ENCODE measurements at places on chromosomes 11 and 22.

- no peak for DNase-seq
These were observed 91.9 kb downstream of the WT1 start for GRCh38 chr11:32343325-32344008.

DNA sequence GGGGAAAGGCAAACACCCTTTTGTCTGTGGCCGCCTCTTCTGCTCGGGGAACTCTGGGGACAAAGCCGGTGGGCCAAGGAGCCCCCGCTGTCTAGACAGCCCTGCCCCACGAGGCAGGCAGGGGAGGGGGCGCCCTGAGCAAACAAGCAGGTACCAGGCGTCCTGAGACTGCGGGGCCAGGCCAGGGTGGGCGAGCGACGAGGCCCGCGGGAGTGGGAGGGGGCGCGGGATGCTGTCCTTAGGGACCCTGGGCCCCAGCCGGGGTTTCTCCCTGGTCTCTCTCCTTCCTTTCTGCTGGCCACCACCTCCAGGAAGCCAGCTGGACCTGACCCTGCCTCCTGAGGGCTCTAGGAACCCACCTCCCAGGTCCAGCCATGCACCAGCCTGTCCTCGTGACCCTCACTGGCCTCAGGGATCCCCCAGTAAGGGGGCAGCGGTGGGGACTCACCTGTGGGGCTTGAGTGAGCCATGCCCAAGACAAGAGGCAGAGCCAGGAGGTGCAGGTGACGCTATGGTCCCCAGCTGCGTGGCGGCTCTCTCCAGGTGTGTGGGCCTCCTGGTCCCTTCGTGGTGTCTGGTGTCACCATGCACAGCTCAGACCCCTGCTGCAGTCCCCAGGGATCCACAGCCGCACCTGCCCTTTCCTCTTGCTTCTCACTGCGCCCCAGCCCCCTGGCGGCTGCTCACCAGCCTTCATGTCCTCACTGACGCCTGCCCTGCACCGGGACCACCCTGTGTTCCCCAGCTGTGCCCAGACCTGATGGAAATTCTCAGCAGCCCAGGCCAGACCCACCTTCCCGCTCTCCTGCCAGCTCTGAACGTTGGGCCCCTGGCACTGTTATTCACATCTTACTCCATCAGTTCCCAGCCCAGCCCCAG is 26.5 kb upstream of the MUC5AC start:
- no peak for DNase-seq

- no peak for DNase-seq
These were observed at the start of gene CHADL for GRCh38 chr22:41240377-41241132. Gene CHADL (minus strand): TSS chr22:41240931. CDS start chr22:41240881, 50 bp downstream.

DNA sequence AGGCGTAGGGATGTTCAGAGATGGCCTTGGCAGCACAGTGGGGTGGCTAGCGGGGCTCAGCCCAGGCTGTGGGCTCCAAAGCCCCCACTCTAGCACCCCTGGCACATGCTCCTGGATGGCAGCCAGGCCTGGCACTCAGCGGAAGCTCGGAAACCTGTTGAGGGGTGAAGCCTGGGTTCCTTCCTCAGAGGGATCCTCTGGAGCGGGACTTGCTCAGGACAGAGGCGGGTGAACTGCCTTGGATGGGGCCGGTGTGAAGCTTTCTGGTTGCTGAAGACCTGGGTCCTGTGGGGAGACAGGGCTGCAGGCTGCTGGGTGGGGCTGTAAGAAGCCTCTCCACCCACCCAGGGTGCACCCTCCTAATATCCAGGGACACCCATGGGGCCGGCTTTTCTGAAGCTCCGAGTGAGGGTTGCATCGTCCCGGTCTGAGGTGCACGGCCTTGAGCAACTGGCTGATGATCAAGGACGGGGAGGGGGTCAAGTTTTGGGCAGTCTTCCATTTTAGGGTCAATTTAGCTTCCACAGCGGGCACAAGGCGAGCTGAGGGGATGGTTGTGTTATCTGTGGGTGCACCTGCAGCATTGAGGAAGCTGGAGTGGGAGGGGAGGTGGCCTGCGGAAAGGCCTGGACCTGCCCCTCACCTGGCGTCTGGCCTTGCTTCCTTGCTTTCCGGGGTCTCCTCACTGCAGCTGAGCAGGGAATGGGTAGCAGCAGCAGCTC is 5.2 kb downstream of the MRGPRE start:
- no peak for DNase-seq

- DNase-seq, result no peak
These were observed 543.9 kb downstream of the MIAT start for GRCh38 chr22:27201276-27201675.

- no peak for DNase-seq
These were observed 231.3 kb upstream of the B3GAT1 start for GRCh38 chr11:134643115-134644012.

DNA sequence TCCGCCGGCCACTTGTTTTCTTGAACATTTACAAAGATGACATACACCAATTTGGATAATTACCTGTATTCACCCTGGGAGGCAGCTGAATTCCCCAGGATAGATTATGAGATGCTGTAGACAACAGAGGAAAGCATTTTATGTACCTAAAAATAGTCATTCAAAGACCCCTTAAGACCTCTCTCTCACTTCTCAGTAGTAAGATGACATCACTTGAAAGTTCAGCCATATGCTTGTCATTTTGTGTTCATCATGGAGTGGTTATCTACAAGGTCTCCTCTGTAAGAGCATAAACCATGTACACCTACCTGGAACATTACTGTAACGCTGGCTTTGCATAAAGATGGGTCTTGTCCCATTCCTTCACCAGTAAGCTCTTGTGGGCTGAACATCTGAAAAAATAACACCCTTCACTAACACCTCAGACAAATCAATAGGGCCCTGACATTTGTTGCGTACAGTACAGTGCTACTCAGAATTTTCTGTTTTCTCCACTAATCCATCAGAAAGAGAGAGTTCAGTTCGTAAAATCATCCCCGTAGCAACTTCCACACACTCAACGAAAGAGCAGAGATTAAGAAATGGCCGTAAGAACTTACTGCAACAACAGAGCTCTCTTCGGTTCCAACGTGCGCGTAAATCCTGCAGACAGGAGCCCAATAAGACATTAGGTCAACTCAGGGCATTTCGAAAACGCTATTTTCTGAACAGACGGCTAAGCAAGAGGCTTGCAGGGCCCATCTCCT is 15.6 kb upstream of the WDR74 start:
- no peak for DNase-seq

DNA sequence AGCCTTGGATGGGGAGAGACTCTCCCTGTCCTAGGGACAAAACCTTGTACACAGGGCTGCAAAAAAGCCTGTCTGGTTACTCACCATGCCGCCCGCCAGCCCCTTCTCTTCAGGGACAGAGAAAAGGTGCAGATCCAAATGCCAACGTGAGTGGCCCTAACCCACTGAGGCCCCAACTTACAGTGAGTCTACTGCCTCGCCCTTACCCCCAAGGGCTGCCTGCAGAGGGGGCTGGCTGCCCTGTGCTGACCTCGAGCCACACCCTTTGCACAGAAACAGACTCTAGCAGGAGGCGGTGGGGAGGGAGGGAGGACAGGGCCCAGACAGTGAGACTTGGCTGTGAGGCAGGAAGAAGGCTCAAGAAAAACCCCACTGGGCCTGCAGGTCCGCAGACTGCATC is 13.6 kb upstream of the CHST1 start:
- no peak for DNase-seq

- no peak for DNase-seq
These were observed 48.7 kb downstream of the OTOG start for GRCh38 chr11:17595526-17596309.

DNA sequence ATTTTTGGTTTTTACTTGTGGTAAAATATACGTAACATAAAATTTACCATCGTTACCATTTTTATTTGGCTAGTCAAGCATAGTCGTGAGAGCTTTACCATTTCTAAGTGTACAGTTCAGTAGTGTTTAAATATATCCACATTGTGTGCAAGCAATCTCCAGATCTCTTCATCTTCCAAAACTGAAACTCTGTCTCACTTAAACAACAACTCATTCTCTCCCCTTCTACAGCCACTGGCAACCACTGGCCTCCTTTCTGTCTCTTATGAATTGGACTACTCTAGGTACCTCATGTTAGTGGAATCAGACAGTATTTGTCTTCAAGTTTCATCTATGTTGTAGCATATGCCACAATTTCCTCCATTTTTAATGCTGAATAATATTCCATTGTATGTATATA is 37.4 kb downstream of the SMC1B start:
- no peak for DNase-seq

- DNase-seq, result no peak
These were observed 96.8 kb downstream of the WNT7B start for GRCh38 chr22:45880091-45880715.

DNA sequence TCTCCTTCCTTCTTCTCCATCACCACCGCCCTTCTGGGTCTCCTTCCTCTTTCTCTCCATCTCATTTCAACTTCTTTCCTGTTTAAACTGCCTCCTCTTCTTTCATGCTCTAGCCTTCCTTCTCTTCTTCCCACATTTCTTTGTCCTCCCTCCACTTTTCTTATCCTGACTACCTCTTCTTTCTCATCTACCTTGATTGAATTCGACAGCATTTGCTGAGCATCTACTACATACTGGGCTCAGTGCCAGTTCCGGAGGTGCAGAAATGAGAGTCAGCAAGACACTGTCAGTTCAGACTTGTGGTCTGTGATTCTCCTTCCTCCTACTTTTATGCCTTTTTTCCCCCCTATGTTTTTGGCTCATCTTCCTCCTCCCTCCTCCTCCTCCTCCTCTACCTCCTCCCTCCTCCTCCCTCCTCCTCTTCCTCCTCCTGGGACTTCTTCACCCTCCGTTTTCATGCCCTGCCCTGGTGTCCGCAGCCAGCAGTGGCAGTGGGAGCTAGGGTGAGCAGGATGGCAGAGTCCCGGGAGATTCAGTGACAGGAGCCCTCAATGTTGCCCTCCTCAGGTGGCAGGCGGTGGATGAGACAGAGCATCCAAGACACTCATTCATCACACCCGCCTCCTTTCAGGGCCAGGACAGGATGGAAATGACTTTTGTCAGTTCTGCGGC is 146.0 kb upstream of the SEZ6L start:
- no peak for DNase-seq

DNA sequence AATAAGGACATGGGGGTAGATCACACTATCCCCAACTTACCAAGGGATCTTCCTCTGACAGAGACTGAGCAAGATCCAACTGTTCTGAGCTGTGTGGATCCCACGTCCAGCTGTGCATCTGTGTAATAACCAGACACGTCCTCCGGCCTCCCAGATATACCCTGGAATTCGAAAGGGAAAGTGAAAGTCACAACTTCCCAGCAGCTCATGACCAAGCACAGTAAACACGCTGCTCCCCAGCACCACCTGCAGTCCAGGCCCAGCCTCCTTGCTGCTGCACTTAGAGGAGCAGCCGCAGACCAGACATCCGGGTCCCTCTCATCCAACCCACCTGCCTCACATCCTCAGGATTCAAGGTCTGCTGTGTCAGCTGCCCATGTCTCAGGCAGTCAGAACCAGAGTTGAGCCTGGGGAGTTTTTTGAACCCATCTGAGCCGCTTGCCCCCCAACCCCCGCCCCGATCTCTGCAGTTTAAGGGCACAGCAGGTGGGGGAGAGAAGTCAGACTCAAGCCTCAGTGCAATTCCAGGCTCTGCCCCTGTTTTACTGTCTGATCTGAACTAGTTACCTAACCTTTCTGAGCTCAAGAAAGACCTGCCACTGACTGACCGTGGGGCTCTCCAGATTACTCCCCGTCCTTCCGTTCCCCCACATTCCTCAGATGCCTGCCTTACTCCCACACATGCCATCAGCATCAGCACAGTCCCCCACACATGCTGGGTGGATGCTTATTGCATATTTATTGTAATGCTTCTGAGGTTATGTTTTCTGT is at the start of gene APOL2:
APOL2 (minus strand) TSS at position 127 of the 771 bp plus-strand sequence. CDS start 6,365 bp downstream, outside the sequence.
- peak; percentile 71 for DNase-seq

- no peak for DNase-seq
These were observed 13.5 kb downstream of the TXN2 start for GRCh38 chr22:36467946-36468345.

GRCh38 chr11:93585758-93586157 is 42.6 kb upstream of the SMCO4 start:
- no peak for DNase-seq

GRCh38 chr11:65329944-65330403 is 3.7 kb upstream of the DPF2 start:
- DNase-seq, result peak; percentile 84

DNA sequence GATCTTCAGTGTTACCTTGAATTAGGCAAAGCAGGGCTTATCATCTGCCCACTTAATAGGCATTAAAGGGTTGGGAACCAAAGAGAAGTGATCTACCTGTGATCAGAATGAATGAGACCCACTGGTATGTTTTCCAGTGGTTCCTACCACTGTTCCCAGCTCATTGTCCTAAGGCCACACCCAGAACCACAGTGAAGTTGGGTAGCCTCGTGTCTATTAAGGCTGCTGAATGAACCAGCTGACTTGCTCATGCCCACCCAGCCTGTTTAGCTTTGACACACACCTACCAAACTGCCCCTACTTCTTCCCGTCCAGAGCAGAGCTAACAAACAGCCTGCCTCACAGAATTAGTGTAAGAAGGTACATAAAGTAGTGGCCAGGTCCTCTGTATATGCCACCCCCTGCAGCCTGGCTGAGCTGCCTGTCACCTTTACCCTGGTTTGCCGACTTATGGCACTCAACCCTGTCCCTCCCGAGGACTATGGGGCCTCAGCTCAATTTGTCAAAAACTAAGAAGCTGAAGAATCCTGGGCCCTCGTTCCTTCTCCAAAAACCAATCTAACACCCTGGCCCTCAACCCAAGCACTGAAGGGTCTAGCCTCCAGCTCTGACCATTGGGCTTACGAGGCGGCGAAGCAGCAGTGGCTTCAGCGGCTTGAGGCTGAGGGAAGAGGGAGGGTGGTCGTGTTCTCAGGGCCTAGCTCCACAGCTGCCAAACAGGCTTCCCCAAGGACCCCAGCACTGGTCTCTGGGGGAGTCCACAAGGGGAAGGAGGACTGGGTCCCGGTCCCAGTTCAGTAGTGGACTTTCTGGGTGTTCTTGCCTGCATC is 9.8 kb downstream of the UCP2 start:
- DNase-seq, result no peak

- DNase-seq, result no peak
These were observed 16.9 kb downstream of the CLMP start for GRCh38 chr11:123178186-123178585.

DNA sequence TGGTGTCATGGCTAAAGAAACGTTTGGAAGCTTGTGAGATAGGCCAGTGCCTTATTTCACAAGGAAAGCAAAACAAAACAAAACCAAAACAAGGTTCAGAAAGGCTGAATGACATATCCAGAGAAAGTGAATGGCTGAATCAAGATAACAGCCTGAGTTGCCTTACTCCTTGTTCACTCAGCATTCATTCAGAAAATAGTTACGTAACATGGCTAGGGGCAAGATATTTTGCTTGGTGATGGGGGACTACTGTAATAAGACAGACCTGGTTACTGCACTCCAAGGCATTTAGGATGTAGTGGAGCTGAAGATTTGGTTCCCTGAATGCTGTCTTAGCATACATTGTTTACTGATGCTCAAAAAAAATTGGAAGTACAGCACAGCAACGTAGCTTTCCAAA is 47.7 kb downstream of the C11orf91 start:
- DNase-seq, result no peak

GRCh38 chr11:3107608-3108182 is 50.5 kb upstream of the CARS1 start:
- no peak for DNase-seq

DNA sequence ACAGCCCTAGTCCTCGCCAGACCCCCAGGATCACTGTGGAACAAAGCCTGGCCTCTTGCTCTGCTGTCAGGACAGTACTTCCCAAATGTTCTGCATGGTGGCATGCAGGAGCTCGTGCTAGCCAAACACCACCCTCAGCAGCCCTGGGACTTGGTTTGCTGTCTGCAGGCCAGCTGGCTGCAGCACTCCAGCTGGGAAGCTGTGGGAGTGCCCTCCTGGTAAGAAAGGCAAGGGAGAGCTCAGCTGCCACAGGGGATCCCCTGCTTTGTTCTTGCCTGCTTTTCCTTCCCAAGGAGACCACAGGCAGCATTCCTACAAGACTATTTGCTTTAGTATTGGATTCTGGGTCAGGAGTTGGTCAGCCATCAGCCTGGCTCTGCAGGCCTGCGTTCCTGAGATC is 27.9 kb downstream of the TCIRG1 start:
- no peak for DNase-seq

All from stimulated activated CD8-positive, alpha-beta memory T cell treated with anti-CD3 and anti-CD28 coated beads, Interleukin-4, amount 100 ng/mL, for 1 hour (primary cell).